ENCODE measurements at places on chromosomes 1 and 21.

GRCh38 chr1:241828463-241829021 lies 19.5 kb upstream of the EXO1 start:
- no peak for DNase-seq

DNA sequence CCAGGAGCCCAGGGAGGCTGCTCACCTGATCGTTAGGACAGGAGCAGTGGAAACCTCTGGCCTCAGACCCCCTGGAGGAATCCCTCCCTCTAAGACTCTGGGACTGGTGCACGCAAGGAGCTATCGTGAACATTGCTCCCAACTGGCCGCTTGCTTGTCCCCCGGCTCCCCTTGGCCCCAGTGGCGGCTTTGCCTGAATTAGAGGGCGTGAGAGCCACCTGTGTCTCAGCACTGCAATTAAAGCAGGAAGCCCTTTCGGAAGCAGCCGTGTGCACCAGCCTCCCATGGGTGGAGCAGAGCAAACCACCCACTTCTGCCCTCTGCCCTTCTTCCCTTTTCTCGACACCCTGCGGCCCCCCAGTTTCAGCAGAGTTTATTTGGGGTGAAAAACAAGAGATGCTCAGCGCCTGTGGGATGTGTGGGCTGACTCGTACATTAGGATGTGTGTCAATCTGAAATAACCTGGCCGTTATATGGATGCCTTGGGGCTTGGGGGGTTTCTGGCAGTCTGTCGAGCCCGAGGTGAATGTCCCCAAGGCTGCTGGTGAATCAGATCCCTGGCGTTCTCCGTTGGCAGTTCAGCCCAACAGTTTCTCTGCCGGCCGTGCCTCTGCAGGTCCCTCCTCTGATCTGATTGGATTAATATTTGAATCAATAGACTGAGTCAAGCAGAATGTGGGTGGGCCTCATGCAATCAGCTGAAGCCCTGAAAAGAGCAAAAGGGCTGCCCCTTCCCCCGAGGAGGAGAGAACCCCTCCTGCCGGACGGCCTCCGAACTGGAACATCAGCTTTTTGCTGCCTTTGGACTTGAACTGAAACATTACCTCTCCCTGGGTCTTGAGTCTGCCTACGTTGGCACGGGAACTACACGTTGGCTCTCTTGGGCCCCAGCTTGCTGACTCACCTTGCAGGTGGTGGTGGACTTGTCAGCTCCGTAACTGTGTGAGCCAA lies 7.3 kb upstream of the UMODL1 start:
- DNase-seq: peak; percentile 74

DNA sequence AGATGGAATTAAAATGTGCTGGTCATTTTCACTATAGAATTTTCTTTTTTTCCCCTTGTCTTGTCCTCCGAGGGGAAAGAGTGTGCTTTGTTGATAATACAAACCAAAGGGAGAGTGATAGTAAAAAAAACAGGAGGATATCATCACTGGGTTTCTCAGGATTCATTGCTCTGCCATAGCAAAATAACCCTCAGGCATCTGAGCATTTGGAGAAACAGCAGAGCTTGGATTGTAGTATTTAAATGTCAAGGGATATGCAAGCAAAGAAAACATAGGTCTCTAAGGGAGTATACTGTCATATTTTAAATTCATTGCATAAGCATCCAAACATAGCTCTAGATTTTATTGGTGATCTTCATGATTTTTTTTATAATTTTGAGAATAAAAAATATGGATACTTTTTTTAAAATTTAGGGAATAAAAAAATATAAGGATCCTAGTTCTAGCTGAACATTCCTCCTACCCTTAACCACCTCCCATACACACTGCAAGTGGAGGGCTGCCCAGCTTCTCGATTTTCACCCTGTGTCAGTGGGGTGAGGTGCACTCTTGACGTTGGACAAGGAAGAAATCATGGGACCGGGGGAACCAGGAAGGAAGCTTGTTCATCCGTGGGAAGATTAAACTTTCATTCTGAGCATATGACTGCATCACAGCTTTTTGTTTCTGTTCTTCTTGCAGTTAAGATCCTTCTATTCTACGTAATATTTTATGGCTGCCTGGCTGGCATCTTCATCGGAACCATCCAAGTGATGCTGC lies 4.4 kb downstream of the ATP1B1 start:
- DNase-seq: no peak

DNA sequence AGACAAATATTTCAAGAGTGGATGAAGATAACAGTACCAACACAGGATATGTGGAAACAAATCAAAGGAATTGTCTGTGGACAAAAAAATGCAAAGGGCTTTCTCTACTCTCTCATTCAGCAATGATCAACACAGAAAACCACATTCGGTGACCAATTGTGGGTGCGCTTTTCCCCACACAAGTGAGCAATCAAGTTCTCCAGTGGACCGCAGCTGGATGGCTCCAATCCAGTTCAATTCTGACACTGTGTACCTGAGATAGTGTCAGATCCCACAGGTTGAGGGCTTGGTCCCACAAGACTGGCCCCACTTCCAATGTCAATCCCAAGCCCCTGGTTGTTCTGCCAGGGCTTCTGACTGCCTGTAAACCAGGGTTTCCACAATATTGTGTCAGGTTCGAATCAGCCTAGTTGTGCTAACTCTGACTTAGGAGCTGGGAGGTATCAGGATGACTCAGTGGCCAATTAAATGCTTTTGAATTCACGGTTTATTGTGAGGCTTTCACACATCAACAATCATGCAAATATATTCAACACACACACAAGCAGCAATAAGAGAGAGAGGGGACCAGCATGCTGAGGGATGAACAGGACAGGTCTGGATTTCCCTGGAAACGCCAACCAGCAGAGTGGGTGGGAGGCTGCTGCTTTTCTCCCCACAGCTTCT lies 87.0 kb upstream of the BTG3 start:
- DNase-seq: no peak

DNA sequence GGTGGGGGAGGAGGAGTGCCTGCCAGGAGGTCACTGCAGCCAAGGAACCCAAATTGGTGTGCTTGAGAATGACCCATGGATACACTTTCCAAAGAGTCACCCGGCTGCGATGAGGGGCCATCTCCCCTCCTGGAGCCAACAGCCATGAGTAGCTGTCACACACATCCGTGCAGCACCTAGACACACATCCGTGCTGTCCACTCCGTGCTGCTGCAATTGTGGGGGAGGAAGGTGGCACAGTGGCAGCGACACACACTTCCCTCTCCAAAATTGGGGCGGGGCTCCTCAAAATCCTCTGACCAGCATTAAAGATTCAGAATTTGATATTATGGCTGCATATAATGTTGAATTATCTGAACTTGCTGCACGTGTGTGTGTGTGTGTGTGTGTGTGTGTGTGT lies 15.8 kb downstream of the TP73 start:
- no peak for DNase-seq

DNA sequence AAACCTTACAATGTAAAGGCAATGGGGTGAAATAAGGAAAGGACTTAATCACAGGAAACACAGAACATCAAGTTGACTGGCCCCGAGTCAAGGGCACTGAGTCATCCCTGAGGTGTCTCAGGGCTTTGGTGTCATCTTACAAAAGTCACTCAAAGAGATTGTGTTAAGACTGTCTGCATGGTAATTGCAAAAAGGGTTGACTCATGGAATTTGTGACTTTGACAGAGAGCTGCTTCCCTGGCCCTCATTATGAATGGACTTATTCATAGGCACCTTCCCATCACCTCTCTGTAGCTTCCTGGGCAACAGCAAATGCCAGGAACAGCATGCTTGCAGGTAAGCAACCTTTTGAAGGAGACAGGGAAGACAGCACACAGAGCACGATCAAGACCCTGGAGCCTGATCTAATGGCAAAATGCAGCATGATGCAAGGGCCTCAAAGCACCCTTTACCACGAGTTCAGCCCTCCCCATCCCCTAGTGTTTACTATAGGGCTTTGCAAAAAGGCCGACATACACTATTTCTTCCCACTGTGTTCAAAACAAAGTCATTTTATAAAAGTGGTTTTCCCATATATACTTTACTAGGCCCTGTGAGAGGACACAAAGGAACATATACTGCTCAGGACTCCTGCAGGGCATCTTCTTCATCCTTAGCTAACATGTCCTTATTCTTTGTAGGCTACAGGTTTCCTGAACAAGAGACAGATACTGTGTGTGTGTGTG lies 17.1 kb downstream of the ZP4 start:
- peak; percentile 6 for DNase-seq

DNA sequence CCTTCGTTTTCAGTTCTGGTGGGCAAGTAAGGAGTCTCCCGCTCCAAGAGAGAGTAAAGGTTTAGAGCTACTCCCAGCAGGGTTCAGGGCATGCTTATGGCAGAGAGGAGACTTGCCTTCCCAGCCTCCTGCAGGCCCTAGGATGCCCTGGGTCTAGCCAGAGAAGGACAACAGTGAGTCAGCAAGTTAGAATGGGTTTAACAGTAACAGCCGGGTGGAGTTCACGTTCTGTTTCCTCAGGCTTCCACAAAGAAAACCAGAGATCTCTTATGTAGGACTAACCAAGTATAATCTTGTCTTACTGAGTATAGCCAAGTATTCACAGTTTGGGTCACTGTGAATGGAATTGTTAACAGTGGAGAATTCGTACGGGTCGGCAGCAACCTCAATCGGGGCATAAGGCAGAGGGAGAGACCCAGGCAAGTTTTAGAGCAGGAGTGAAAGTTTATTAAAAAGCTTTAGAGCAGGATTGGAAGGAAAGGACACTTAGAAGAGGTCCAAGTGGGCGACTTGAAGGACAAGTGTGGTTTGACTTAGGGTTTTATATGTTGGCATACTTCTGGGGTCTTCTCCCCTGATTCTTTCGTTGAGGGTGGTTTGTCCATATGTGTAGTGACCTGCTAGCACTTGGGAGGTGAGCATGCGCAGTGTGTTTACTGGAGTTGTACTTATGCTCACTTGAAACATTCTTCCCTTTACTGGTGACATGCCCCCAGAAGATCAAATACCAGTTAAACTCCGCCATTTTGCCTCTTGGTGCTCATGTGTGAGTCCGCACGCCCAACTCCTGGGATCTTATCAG lies 4.5 kb downstream of the OVAAL start:
- DNase-seq: no peak

GRCh38 chr1:37609002-37609401 lies 13.3 kb upstream of the GNL2 start:
- no peak for DNase-seq

DNA sequence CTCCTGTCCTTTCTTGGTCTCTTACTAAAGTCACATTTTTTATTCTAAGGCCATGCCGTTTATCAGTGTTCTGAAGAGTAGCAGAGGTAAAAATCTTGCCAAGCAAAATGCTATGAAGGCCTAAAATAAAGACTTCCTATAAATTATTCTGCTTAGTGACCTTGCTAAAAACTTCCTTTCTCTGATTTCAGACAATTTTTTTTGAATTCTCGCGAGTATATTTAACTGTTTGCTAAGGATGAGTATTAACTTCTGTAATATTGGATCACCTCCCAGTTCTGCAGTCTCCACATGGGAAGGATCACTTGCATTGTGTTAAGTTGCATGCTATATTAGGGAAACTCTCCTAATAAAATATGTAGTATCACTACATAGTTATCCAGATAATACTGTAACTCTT lies 123.4 kb upstream of the SNX7 start:
- no peak for DNase-seq

- DNase-seq: no peak
Observed at GRCh38 chr21:43357715-43358430, 69.1 kb downstream of the SIK1 start.

- DNase-seq: no peak
Observed at GRCh38 chr21:18274370-18274769, 29.7 kb downstream of the CHODL start.

GRCh38 chr1:38027201-38028104 lies 14.9 kb downstream of the UTP11 start:
- DNase-seq: no peak

GRCh38 chr1:216462066-216462775 lies 39.0 kb upstream of the USH2A start:
- no peak for DNase-seq

DNA sequence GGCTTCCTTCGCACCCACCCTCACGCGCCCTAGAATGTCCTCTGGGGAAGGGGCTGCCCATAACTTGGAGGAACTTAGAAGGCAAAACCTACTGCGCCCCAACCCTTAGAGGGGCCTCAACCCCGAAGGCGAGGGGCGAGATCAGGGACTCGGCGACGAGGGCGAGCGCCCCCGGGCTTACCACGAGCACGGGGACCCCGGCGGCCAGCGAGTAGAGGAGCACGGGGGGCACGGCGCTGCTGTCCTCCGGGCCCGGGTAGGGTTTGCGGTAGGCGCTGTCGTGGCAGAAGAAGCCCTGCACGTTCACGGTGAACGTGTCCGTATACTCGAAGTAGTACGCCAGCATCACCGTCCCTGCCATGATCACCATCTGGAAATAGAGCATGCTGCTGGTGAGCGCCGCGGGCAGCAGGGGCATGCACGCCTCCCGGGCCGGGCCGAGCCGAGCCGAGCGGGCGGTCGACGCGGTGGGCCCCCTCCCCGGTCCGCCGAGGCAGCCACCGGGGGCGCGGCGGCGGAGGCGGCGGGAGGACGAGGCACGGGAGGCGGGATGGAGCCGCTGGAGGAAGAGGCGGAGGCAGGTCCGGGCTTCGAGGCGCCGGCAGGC lies 304 bp downstream of the PLPPR5 start:
- peak; percentile 37 for DNase-seq

GRCh38 chr1:71882226-71882625 lies 400.1 kb downstream of the NEGR1 start:
- DNase-seq: no peak

- DNase-seq: no peak
Observed at GRCh38 chr1:205049479-205049878, 6.5 kb downstream of the CNTN2 start.

DNA sequence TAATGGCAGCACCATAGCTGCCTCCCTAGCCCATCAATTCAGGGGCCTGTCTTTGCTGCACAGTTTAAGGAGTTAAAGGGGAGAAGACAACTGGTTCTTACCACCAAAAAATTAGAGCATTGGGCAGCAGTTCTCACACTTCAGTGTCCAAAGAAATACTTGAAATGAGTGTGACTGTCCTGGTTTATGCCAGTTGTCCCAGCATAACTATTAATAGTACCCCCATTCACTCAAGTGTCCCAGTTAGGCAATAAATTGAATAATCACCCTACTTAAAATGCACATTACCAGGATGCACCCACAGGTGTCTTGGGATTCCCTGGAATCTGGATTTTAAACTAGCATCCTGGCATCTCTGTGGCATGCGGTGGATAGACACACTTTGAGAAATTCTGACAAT lies 51.1 kb downstream of the FAM163A start:
- DNase-seq: no peak

DNA sequence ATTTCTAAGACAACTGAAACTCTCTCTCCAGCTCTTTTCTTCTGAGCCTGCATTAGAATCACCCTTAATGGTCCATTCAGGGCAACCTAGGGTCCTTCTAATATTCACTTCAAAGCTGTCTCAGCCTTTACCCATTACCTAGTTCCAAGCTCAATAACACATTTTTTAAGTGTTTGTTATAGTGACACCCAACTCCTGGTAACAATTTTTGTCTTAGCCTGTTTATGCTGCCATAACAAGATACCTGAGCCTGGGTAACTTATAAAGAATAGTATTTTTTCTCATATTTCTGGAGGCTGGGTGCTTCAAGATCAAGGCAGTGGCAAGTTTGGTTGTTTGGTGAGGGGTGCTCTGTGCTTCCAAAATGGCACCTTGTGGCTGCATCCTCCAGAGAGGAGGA lies 531.5 kb upstream of the USP24 start:
- no peak for DNase-seq
